ENCODE measurements at places on chromosomes 6 and 20. TPM values are rescaled to one million over a fixed set of nuclear protein-coding genes. Genes with fewer than 3 reads are reported as not detected.

DNA sequence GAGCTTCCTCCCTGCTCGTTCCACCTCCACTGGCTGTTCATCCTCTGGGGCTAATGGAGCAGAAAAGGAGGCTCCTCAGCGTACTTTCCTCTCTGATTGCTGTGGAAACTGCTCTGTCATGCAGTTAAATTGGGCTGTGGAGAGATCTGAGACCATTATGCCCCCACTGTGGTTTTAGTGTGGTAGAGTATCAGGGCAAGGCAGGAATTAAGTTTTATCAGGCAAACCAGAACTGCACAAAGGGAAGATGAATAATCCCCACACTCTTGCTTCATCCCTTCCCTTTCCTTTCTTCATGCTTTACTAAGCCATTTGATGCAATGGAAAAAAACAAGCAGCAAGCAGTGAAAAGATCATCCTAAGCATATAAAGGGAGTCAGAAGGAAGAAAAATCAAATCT is 11.9 kb upstream of the ME1 start:
- DNase-seq = peak; percentile 61

DNA sequence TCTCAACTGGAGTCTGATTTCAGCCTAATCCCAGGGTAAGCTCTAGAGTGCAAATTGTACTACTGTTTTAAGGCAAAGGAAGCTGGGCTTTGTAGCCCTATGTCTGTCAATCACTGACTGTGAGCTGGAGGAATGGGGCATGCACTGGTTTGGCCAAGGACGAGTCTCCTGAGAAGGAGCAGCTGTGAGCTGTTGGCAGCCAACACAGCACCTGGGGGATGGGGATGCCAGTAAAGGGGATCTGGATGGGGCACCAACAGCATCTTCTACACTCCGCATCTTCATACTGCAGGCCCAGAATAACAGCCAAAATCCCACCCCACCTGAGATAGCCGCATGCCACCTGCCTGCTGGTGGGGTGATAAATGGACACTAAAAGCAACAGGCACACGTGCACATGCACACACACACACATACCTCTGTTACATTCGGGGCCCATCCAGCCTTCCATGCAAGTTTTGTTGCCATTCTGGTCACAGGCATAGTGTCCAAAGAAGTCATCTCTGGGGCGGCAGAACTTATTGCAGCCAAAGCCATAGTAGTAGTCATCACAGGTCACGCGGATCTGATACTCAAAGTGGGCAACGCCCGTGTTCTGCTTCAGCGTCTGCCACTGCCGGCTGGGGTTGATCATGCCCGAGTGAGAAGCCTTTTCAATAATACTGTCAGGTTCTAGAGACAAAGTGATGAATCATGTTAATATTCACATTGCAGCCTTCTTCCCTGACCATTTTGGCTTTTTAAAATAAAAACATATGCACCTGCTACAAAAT is 15.6 kb downstream of the JAG1 start:
- DNase-seq = no peak

GRCh38 chr6:144912474-144912873 is 627.3 kb downstream of the UTRN start:
- DNase-seq = peak; percentile 67

MAN1A1 gene
- total RNA-seq = 14.1 TPM

GNMT gene
- not detected for total RNA-seq

GRCh38 chr6:161971043-161971442 is 697.2 kb upstream of the AGPAT4 start:
- DNase-seq = no peak

GRCh38 chr20:31842471-31843157 is 2.8 kb downstream of the FOXS1 start:
- DNase-seq = no peak

OTOR gene
- not detected for total RNA-seq

DNA sequence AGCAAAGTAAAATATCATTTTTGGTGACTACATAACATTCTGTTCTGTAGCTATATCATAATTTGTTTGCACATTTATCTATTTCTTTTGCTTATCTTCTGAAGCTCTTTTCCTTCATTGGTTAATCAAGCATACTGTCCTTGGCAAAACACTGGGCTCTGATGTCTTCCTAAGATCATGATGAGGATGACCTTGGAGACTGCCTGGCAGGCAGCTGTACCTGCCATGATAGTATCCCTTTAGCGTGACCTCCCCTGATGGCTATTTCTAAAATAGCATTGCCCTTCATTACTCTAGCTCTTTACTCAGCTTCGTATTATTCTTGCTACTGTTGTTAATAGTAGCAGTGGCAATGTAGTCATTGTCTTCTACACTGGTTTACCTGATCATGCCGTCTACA is 46.0 kb upstream of the ELOVL5 start:
- peak; percentile 1 for DNase-seq

DNA sequence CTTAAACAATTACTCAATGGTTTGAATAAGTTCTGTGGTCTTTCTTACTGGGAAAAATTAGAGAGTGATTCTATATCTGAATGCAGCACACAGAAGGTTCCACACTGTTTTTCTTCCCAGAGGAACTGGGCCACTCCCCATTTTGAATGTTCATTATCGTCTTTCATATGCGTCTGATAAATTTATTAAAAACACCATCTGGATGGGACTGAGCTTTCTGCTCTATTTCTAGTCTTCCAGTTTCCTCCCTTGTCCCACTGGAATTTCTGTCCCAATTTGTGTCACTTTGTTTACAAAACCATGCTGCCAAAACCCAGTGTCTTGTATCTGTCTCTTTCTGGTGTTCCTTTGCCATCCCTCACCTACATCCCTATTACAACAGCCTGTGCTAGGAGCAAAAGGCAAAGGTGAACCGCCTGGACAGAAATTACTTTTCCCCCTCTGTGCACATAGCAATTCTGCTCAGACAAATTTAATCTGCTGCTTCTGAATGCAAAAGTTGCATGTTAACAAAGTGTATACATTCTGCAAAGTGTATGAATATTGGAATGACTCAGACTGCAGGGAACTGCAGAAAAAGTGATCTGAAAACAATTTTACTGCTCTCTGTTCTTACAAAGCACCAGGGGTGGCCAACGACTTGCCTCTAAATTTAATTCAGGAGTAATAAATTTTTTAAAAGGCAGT is 333.6 kb downstream of the BTBD9 start:
- DNase-seq = no peak

GRCh38 chr6:85460921-85461797 is 11.3 kb downstream of the NT5E start:
- DNase-seq = peak; percentile 47

BANF2 gene
- total RNA-seq = not detected

DNA sequence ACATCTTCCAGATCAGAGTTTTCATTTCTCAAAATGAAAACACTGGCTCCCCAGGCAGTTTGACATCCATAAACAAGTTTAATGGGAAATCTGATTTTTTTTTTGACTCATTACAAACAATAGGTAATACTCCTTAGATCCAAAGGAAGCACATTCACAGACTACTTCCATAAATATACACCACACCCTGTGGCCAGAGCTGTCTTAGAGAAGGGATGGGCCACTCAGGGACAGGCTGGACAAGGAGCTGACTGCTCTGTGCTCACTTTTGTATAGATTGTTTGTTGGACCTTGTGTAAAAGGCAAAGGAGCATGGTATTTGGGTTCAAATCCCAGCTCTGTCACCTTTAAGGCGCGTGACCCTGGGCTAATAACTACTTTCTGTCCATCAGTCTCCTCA is 12.8 kb upstream of the DDO start:
- no peak for DNase-seq

BMP7 gene
- total RNA-seq = 11.8 TPM

DNA sequence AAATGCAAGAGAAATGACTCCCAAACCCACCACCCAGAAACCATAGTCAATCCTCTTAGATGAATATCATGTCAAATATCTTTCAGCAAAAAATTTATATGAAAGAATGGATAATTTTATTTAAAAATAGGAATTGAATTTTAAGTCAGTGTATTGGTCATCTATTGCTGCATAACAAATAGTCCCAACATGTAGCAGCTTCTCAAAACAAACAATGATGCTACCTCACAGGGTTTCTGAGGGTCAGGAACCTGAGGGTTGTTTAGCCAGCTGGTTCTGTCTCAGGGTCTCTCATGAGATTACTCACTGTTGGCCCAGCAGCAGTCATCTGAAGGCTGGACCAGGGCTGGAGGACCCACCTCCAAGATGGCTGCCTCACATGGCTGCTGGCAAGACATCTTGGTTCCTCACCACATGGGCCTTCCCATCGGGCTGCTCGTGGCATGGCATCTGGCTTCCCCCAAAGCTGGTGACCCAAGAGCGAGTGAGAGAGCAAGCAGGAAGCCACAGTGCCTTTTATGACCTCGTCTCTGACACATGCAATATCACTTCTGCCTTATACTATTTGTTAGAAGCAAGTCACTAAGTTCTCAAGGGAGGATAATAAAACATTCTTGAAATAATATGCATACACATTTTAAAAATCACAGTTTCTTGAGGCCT is 36.3 kb downstream of the BANF2 start:
- no peak for DNase-seq

SNAP91 gene
- 0.43 TPM for total RNA-seq

GRCh38 chr6:16669227-16669626 is 92.0 kb downstream of the ATXN1 start:
- peak; percentile 91 for DNase-seq

GRCh38 chr6:39422238-39422637 is 99.7 kb upstream of the KCNK16 start:
- no peak for DNase-seq

DACT2 gene
- not detected for total RNA-seq

- DNase-seq = peak; percentile 79
These were observed 50.7 kb upstream of the CD83 start for GRCh38 chr6:14066782-14067406.

MED20 gene
- 49.4 TPM for total RNA-seq

Data from H4 (cell line).